ENCODE measurements at places on chromosomes 1 and 21. TPM values are rescaled to one million over a fixed set of nuclear protein-coding genes. Genes with fewer than 3 reads are reported as not detected.
A peak's percentile ranks its signal among the peaks of the same experiment; 100 is the strongest.

The PROK1 gene
- not detected for total RNA-seq

The CENPF gene
- 0.08 TPM for total RNA-seq

The F13B gene
- 111 TPM for total RNA-seq

The THEMIS2 gene
- 15.4 TPM for total RNA-seq

The CCDC30 gene
- total RNA-seq: 2.0 TPM

The CACHD1 gene
- total RNA-seq: 3.3 TPM

DNA sequence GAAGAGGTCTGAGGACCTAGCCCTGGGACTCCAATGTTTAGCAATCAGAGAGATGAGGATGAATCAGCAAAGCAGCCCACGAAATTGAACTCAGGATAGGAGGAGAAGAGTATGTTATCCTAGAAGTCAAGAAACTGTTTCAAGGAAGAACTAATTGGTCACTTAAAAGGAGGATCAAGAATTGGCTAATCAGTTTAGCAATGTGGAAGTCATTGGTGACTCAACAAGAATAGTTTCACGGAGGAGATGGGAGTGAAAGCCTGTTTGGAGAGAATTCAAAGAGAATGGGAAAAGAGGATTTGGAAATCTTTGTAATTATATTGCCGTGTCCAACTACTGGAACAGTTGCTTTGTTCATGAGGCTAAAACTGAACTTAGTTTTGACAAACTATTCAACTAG is 7.4 kb downstream of the HMCN1 start:
- H3K4me1 ChIP-seq: no peaks in the 10 kb centered on the region
- no peak overlapping the region for H3K27ac ChIP-seq
- H3K27me3 ChIP-seq: no peaks in the 10 kb centered on the region
- no peak overlapping the region for H3K4me3 ChIP-seq

GRCh38 chr1:108199201-108199691 is 897 bp downstream of the SLC25A24 start:
- H3K27ac ChIP-seq: peak overlapping the region; percentile 83
- no peaks in the 10 kb centered on the region for H3K36me3 ChIP-seq
- DNase-seq: no peak
- peaks cover 4% of the 10 kb centered on the region for H3K4me1 ChIP-seq
- H3K27me3 ChIP-seq: no peaks in the 10 kb centered on the region

- H3K36me3 ChIP-seq: no peaks in the 10 kb centered on the region
- no peak overlapping the region for H3K4me3 ChIP-seq
- H3K27ac ChIP-seq: no peak overlapping the region
- no peak for DNase-seq
- H3K27me3 ChIP-seq: no peaks in the 10 kb centered on the region
These were observed 8.7 kb upstream of the MAP3K7CL start for GRCh38 chr21:29121759-29122158.

- H3K27ac ChIP-seq: no peak overlapping the region
These were observed 36.5 kb downstream of the FHAD1 start for GRCh38 chr1:15283526-15283925.

- peaks cover 47% of the 10 kb centered on the region for H3K36me3 ChIP-seq
- H3K27ac ChIP-seq: no peak overlapping the region
- DNase-seq: no peak
- H3K4me3 ChIP-seq: no peak overlapping the region
- H3K27me3 ChIP-seq: no peaks in the 10 kb centered on the region
- peaks cover 2% of the 10 kb centered on the region for H3K4me1 ChIP-seq
These were observed 47.6 kb downstream of the PLPP3 start for GRCh38 chr1:56531624-56532349.

DNA sequence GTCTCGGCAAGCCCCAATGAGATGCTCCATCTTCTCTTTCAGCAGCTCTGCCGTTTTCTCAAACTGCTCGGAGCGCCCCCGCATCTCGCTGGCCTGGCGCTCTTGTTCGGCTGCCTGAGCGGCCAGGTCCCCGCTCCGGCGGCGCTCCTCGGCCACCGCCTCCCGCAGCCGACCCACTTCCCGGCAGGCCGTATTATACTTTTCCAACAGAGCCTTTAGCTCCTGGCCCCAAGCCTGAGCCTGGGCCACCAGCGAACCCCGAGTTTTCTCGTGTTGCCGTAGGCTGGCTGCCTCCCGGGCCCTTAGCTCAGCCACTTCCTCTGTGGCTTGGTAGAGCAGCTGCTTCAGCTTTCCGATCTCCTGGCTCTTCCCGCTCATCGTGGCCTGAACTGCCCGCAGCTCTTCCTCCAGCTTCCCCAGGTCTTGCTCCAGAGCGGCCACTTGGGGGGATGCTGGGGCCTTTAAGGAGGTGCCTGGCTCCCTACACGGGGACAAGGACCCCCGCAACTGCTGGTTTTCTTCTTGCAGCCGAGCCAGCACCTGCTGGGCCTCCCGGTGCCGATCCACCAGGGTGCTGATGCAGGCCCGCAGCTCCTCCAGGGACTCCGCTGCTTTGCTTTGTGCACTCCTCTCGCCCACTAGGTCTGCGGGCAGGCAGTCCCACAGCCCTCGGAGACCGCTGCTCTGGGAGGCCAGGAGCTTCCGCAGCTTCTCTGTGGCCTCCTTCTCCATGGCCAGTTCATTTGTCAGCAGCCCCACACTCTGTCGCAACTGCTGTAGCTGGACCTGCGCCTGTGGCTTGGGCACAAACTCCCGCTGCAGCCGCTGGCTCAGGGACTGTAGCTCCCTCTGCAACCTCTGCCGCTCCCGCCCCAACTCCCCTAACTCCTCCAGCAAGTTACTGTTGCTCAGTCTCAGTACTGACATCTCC is 13.4 kb upstream of the PIAS3 start:
- H3K36me3 ChIP-seq: no peaks in the 10 kb centered on the region
- DNase-seq: no peak
- H3K27ac ChIP-seq: peak overlapping the region; percentile 29
- H3K27me3 ChIP-seq: peaks cover 5% of the 10 kb centered on the region

GRCh38 chr1:9815150-9815549 is 8.6 kb downstream of the CLSTN1 start:
- DNase-seq: no peak
- no peaks in the 10 kb centered on the region for H3K27me3 ChIP-seq
- H3K4me1 ChIP-seq: no peaks in the 10 kb centered on the region

DNA sequence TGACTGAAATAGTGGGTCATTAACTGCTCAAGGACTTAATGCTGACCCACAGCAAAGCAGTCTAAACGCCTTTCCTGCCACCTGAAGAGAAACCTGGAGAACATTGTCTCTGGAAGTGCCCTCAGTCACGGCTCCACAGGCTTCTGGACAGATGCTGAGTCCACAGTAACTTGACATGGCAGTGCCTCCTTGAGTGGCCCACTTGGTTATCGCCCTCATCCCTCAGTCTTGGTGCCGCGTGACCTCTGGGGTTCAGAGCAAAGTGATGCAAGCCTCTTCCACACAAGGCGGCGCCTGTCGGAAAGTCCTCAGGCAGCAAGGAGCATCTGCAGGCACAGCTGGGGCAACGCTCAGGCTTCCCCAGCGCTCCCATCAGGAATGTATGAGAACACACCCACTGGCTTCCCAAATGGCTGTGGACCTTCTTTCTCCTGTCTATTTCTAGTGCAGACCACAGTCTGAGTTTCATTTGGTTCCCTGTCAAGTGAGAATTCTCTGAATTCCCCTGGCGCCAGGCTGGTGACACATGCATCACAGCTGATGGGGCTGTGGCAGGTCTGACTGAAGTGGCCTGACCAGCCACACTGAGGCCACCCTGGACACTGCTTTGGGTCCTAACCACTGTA is 13.0 kb upstream of the ANGPTL7 start:
- H3K4me3 ChIP-seq: no peak overlapping the region
- H3K4me1 ChIP-seq: no peaks in the 10 kb centered on the region
- no peak overlapping the region for H3K27ac ChIP-seq
- H3K36me3 ChIP-seq: peaks cover 11% of the 10 kb centered on the region
- H3K27me3 ChIP-seq: no peaks in the 10 kb centered on the region

DNA sequence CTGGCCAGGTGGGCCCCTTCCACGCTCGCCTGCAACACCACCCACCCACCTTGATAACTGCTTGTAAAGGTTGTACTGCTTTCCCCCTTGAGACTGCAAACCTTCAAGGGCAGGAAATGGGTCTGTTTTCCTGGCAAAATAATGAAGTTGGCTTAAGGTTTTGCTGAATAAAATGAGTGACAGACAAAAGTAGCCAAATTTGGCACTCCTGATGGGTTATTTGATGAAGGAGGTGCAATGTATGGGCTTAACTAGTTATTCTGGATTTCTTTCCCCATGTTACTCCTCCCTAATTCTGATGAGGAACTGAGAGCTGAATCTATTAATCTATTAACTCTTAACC is 14.6 kb upstream of the HLCS start:
- H3K27ac ChIP-seq: no peak overlapping the region
- no peak for DNase-seq
- H3K36me3 ChIP-seq: no peaks in the 10 kb centered on the region
- H3K4me3 ChIP-seq: no peak overlapping the region
- H3K4me1 ChIP-seq: peaks cover 16% of the 10 kb centered on the region

GRCh38 chr1:234531151-234531635 is 52.2 kb upstream of the TARBP1 start:
- H3K27ac ChIP-seq: peak overlapping the region; percentile 93
- peaks cover 44% of the 10 kb centered on the region for H3K4me1 ChIP-seq
- no peak for DNase-seq

DNA sequence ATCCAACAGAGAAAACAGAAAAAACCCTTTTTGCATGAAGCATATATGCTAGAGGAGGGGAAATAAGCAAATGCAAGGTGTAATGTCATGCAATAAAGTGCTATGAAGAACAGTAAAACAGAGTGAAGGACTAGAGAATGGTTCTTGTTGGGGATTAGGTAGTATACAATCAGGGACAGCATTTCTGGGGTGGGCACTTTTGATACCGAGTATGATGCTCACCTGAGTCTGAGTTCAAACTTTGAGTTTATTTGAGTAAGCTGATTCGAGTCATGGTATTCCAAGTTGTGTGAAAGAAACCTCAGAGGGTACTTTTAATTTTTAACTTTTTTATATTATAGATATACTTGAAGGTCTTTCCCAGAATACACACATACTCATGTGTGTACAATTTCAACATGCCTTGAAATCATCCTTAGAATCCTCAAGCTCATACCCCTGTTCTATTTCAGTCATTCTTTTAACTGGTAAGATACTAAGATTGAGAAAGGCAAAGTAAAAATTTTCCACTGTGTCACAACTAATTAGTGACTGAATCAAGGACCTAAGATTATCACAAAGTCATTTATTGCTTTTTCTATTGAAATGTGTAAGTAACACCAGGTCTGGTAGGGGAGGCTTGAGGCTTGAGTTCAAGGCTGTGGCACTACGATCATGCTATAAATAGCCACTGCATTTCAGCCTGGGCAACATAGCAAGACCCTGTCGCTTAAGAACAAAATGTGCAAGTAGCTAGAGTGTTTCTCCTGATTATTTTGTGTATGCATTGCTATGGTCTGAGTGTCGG is 12.1 kb downstream of the LRRC8B start:
- no peaks in the 10 kb centered on the region for H3K36me3 ChIP-seq
- no peak for DNase-seq
- no peak overlapping the region for H3K4me3 ChIP-seq
- H3K27ac ChIP-seq: no peak overlapping the region
- H3K27me3 ChIP-seq: no peaks in the 10 kb centered on the region

DNA sequence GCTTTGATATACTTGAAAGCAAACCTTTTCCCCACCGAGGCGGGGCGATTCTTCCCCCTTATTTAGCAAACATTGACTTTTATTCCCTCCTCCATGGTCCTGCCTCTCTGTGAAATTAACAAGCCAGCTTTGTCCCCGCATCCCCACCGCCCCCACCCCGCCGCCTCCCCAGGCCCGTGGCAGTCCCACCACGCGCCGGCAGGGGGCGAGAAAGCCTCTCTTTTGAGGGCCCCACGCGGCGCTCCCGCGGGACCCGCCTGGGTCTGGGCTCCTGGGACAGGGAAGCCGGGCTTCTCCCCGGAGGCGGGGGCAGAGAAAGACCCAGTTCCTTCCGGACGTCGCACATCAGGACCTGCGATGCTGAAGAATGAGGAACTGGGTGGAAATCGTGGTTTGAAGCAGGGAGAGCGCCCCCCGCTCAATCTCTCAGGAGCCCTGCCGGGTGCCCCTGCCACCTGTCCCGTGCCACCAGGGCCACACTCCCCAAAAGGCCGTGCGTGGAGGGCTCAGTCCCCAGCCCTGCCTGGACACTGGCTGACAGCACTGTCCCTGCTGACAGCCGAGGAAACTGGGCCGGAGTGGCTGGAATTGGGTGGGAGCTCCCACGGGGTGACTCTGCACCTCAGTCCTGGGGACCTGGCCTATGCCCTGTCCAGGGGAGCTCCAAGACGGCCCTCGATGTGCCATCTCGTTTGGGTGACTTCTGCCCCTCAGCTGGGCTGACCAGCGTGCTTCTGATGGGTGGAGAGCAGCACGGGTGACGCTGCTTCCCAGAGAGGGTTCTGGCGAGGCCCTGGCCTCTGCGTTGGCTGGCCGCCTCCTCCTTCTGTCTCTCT is 8.6 kb upstream of the ACTRT2 start:
- H3K4me1 ChIP-seq: no peaks in the 10 kb centered on the region
- no peak overlapping the region for H3K27ac ChIP-seq
- no peaks in the 10 kb centered on the region for H3K27me3 ChIP-seq
- H3K4me3 ChIP-seq: no peak overlapping the region

DNA sequence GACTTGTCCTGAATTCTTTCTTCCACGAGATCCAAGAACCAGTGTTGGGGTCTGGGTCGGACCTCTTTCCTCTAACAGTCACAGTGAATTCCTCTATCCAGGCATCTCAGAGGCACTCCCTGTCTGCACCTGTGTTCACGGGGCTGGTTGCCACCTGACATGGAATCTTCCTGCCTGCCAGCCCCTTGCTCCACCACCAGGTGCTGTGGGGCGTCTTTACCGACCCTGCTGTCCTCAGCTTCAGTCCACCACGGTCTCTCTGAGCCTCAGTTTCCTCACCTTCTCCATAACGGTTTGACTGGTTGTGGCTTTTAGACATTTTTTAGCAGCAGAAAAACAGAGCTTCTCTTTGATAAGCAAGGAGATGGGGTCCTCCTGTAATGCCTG is 62.7 kb downstream of the SDC3 start:
- no peaks in the 10 kb centered on the region for H3K27me3 ChIP-seq
- no peak overlapping the region for H3K4me3 ChIP-seq
- H3K27ac ChIP-seq: no peak overlapping the region
- H3K4me1 ChIP-seq: peaks cover 3% of the 10 kb centered on the region

Measured in liver (tissue), 10 donors.